Fibroblast of the aortic adventitia (primary cell): ENCODE measurements at places on chromosomes 2 and 18. TPM values are rescaled to one million over a fixed set of nuclear protein-coding genes. Genes with fewer than 3 reads are reported as not detected.

ANKRD30BL gene
- 0.16 TPM in 1 of 2 replicates, not detected in the other for total RNA-seq

DPYSL5 gene
- not detected in 2 replicates for total RNA-seq

IL18RAP gene
- 0.09 TPM in 1 of 2 replicates, not detected in the other for total RNA-seq

GPR75 gene
- total RNA-seq = 0.25 and 2.4 TPM in 2 replicates
